Astrocyte of the spinal cord (primary cell): ENCODE measurements at places on chromosomes 13 and 19.

DNA sequence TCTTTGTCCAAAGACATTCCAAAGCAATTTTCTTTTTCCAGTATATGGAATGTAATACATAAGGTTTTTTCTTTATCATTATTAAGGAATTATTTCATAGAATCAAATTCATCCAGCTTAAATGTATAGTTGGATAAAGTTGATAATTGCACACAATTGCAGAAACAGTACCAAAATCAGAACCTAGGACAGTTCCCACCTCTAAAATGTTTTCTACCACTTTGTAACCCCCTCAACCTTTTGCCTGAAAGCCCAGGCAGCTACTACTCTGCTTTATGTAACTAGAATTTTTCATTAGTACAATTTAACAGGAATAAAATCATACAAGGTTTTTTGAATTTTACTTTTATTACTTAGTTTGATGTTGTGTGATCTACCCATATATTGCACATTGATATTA, 98.0 kb downstream of the PRR20E start:
- DNase-seq, result no peak

DNA sequence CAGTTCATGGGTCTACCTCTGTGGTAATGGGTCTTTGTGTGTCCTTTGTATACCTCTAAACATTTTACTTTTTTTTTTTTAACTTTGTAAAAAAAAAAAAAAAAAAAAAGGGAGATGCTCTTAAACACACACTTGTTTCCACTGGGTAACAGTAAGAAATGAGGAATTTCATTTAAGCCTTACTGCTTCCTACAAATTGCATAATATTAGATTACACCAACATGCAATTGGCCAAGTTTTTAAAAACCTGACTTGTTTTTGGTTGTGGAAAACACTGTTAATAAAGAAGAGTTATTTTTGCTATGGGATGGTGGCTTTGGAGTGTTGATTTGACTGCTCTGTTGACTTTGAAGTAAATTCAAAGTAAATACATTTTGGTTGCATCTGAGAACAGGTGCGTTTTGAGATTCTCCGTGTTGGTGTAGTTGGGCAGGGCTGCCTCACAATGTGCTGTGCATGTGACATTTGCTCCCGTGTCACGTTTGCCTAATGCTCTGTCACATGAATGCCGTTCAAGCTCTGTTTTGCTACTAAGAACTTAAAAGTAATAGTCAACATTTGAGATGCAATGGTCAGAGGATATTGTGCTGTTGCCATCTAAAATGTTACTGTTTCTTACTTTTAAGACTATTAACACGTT, 202.4 kb downstream of the LMO7 start:
- no peak for DNase-seq

DNA sequence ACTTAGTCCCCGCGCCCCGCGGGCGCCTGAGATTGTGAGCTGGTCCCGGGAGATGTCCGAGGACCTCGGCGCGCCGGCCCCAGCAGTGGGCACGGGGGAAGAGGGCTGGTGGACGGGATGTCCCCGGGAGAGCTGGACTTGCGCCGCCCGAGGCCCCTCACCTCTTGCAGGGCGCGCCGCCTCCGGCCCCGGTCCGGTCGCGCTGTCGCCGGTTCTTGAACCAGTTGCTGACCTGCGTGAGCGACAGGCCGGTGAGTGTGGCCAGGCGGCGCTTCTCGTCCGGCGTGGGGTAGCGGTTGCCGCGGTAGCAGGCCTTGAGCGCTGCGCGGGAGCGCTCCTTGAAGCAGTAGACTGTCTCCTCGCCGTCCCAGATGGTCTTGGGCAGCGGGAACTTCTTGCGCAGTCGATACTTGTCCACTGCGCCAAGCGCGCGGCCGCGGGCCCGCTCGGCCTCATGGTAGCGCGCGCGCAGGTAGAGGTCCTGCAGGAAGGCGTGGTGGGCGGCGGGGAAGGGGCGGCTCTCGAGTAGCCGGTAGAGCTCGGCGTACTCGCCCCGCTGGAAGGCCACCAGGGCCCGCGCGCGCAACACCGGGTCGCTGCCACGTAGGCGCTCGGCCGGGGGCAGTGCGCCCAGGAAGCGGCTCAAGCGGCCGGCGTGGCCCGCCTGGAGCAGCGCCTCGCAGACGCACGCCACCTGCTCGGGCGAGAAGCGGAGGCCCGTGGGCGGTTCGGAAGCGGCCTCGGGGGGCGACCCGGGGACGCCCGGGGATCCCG, 984 bp downstream of the SIX5 start:
- peak; percentile 73 for DNase-seq

DNA sequence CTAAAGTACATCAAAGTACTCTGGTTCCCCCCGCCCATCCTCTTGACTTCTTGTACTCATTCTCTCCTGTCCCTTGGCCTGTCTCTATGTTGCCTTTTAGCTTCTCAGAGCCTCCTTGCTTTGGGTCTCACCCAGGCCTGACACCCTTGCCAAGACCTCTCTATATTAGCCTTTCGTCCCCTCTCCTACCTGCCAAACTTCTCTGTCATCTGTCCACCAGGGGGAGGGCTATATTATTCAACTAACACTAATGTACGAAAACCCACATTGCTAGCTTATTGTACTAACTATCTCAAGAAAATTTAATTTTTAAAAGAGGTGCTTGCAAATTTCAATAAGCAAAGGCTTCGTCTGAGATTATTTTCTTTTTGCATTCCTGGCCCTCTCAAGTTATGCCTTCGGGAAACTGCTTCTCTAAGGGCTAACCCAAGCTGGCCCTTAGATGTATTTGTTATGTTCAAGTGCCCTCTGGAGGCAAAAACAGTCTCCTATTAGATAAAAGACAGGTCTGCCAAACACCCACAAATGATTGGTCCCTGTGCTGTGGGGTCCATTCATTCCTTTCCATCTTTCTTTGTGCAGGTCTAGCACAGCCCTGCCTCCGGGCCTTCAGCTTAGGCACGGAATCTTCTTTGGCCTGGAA, 6.3 kb upstream of the MRPS31 start:
- DNase-seq, result peak; percentile 65

- DNase-seq, result no peak
Observed at GRCh38 chr13:40631605-40632004, 34.8 kb downstream of the FOXO1 start.

- DNase-seq, result no peak
Observed at GRCh38 chr13:28499609-28500008, 4.7 kb upstream of the FLT1 start.

GRCh38 chr13:102928941-102929675, 83.3 kb downstream of the ERCC5 start:
- DNase-seq, result no peak

- DNase-seq, result no peak
Observed at GRCh38 chr19:53079313-53079924, 23.8 kb downstream of the ZNF160 start.

- DNase-seq, result no peak
Observed at GRCh38 chr19:23420824-23421223, 25.6 kb upstream of the ZNF91 start.

- no peak for DNase-seq
Observed at GRCh38 chr19:50701367-50701985, 18.1 kb downstream of the SHANK1 start.

DNA sequence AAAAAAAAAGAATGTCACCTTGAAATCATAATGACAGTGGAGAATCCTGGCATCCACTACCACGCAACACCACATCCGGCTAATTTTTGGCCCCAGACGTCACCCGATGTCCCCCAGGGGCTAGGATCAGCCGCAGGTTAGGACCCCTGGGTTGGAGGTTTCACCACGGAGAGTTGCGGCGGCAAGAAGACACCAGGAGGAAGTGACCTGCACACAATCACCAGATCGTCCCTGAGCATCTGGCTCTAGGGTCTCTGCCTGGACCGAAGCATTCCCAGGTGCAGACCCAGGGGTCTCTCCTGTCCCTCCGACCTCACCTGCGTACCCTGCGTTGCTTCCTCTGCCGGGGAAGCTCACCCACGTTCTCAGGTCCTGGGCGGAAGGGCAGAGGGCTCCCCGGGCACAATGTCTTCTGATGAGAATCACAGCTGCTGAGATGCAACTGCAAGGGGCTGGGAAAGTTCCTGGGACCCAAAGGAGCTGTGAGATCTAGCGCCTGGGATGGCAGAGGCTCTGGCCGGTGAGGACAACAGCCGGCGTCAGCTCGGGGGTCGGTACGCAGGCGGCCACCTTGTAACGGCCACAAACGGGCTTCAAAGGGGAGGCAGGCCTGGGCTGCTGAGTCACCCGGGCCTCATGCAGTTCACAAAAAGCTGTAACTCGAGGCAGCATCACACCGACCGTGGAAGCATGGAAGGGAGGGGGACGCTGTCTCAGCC, 111.2 kb downstream of the GADD45B start:
- DNase-seq, result peak; percentile 39

DNA sequence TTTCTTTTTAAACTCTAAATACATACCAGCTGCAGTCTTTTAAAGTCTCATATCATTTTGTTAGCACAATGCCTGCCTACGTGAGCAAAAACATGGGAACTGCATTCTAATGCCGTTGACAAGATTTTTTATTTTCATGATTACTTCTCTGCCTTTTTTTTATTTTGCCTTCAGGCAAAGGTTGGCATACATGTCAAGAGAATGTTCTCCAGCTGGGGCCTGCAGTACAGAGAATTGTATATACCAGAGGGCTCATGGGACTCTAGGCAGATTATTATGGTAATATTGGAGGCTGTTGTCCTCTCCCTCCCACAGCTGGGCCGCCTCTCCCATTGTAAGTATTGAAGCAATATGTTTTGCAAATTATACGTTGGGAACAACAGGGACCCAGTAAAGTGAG, 53.9 kb upstream of the OBI1 start:
- no peak for DNase-seq

- peak; percentile 79 for DNase-seq
Observed at GRCh38 chr13:67148161-67148571, 82.0 kb downstream of the PCDH9 start.

GRCh38 chr13:113601166-113602070, 16.9 kb downstream of the TFDP1 start:
- no peak for DNase-seq

DNA sequence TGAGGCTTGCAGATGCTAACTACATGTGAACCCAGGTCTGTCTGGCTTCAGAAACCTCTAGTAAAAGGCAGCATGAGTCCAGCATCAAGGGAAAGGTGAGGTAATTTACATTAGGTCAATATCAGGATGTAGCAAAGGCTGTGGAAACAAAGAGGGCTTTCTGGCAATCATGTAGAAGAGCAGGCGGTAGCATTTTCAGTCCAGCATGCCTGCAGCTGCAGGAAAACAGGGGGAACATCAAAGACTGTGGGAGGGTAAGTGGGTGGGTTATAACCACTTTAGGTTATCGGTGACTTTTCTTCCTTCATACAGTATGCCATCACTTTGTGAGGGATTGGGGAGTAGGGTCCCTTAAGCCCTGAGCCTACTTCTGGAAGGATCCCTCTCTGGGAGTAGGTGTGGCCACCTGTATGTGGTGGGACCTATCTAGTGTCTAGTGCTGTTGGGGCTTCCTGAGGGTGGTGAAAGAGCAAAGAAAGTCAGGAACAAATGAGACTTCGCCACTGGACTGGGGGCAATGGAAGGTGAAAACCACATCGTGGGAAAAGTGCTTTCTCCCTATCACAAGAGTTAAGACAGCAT, 10.8 kb downstream of the SUGP2 start:
- no peak for DNase-seq

DNA sequence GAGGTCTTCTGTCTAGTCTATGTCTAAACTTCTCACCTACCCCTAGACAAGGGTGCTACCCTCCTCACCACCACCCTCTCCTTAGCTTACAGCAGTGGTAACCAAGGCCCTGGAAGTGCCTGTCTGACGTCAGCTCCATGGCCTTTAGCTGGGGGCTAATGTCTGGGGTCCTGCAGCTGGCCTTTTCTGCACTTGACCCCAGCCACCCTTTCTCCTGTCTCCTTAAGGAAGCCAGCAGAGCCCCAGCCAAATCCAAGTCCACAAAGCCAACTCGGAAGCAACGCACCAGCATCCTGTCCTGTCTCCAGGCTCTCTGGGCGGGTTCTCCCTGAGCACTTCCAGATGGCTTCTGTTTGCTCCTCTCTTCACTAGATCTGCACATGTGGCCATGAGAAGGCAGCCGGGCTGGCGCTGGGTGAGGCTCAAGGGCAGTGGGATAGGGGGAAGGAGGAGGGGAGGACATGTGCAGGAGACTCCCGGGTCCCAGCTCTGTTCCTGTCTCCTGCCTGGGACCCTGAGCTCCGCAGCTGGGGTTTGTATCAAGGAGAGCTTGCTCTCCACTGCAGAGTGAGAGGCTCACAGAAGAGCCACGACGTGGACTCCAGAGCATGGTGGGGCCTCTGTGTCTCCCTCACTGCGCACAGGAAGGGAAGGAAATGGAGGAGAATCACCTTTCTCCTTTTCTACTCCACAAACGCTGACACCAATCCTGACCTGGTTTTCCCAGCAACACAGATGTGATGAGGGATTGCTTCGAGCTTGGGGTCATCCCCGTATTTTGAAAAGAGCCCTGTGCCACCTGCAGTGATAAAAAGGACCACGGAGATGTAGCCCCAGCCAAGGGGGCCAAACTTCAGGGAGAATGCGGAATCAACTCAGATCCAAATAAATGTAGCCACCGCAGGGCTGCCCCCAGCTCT, 204.2 kb downstream of the USP12 start:
- no peak for DNase-seq

GRCh38 chr19:48444129-48444935, 1.5 kb upstream of the GRWD1 start:
- DNase-seq, result no peak

GRCh38 chr13:102286326-102286725, 115.5 kb downstream of the FGF14 start:
- DNase-seq, result peak; percentile 84

- no peak for DNase-seq
Observed at GRCh38 chr13:32902029-32902780, 114.0 kb upstream of the KL start.

- no peak for DNase-seq
Observed at GRCh38 chr19:518598-519231, 11.4 kb downstream of the TPGS1 start.

DNA sequence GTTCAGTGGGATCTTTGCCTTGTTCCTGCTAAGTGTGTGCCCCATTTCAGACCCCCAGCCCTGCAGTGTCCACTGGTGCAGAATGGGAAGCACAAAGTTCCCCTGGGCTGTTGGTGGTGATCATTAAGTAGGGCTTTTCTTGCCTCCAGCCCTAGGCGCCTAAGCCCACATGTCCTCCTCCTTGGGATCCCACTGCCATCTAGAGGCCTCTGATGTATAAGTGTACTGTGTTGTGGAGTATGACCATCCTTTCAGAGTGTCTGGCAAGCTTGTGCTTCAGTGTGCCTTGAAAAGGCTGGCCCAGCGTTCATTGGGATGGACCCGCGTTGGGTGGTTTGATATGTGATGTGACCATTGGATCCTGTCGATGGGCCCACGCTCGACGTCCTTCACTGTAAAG, 71.2 kb downstream of the WASF3 start:
- DNase-seq, result peak; percentile 19
